Central memory CD8-positive, alpha-beta T cell (primary cell): ENCODE measurements at places on chromosomes 4 and X.

GRCh38 chr4:103591841-103592240, 127.9 kb downstream of the TACR3 start:
- no peak for DNase-seq

GRCh38 chrX:9706421-9706820, 59.2 kb downstream of the GPR143 start:
- no peak for DNase-seq

DNA sequence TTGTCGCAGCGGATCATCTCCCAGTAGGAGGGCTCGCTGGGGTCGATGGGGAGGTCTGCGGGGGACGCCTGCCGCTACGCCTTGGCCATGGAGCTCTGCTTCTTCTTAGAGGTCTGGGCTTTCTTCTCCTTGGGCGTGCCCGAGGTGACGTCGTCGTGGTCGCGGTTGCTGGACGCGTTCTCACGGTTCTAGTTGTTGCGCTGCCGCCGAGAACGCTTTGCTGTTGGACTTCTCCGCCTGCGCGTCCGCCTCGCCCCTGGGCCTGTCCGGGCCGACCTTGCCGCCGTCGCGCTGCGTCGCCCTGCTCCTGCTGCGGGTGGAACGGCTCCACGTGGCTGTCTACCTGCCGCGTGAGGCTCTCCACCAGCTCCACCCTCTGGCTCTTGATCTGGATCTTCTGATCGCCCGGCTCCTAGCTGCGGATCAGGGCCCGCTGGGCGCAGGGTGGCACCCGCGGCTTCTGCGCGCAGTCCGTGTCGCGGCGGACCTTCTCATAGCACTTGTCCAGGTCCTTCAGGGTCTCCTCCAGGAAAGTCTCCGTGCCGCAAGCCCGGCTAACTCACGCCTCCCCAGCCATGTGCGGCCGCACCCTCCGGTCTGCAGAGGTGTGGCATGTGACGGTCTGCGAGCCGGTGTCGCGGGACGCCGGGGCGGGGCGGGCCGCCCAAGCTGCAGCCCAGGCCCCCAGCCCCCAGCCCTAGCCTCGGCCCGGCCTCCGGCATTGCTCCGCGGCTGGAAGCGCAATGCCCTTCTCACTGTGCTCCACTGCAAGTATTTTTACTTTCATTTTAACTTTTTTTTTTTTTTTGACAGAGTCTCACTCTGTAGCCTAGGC, 40.5 kb upstream of the OGT start:
- peak; percentile 11 for DNase-seq

DNA sequence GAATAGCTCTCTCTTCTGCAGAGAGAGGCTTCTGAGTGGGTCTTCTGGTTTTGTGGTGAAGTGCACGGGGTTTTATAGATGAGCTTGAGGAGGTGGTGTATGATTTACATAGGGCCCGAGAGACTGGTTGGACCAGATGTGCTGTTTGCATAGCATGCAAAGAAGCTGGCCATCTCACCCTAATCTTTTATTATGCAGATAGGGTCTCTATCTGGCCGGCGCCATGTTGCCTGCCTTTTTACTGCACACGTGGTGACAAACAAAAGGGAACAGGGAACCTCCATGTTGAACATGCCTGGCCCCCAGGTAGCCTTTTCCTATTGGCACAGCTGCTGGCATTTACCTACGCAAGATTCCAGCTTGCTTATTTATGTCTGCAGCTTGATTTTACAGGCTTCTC, 473.3 kb upstream of the FAM47C start:
- DNase-seq: no peak

- no peak for DNase-seq
Observed at GRCh38 chrX:1398431-1399340, 6.8 kb upstream of the SLC25A6 start.
